ENCODE measurements at places on chromosomes 13 and 19. TPM values are rescaled to one million over a fixed set of nuclear protein-coding genes. Genes with fewer than 3 reads are reported as not detected.
A peak's percentile ranks its signal among the peaks of the same experiment; 100 is the strongest.

The PDX1 gene
- not detected for polyA plus RNA-seq

The ZNF285 gene
- polyA plus RNA-seq = 11.7 TPM

The CEBPG gene
- polyA plus RNA-seq = 20.0 TPM

The SHD gene
- polyA plus RNA-seq = 0.21 TPM

GRCh38 chr13:46145135-46145534, 36.8 kb downstream of the LCP1 start:
- H3K27me3 ChIP-seq = no peaks in the 10 kb centered on the region
- H3K27ac ChIP-seq = no peak overlapping the region
- no peak overlapping the region for H3K4me3 ChIP-seq
- H3K36me3 ChIP-seq = no peaks in the 10 kb centered on the region

DNA sequence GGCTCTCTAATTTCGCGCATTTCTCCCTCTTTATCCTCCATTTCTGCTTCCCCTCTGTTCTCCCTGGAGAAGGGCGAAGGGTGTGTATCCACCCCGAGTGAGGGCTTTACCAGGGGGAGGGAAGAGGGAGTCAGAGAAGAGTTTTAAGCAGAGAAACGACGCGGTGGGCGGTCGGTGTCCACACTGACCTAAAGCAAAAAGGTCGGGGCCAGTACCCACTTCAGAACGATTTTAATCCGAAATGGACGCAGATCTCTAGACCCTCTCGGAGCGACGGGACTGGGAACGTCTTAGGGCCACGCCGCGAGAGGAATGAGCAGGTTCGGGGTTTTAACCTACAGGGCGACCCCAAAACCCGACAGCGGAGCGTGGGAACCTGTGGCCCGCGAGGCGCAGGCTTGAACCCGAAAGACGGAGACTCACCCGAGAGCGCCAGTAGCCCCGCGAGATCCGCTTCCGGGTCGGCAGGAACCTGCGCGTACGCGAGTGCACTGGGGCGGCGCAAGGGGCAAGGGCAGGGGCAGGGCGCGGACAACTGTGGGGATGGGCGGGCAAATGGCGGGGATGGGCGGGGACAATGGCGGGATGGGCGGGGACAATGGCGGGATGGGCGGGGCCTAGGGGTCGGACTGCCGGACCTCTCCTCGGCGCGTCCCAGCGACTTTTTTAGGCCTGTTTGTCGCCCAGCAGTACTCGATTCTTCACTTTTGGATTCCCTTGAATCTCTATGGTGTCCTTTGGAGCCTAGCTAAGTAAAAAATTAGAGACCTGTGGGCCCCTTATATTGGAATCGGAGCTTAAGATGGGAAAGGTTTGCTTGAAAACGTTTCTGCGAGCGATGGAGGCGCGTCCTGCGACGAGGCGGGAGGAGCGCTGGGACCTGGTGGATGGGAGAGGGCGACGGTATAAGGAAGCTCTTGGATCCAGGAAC, at the start of gene ZNF677:
ZNF677 (minus strand) TSS at position 463 of the 931 bp plus-strand sequence. CDS start 3,323 bp downstream, outside the sequence.
- H3K36me3 ChIP-seq = no peaks in the 10 kb centered on the region
- no peaks in the 10 kb centered on the region for H3K4me1 ChIP-seq
- no peaks in the 10 kb centered on the region for H3K27me3 ChIP-seq
- H3K27ac ChIP-seq = peak within 1 kb of the TSS; percentile 54

- peak; percentile 72 for DNase-seq
- H3K27ac ChIP-seq = peak overlapping the region; percentile 83
- H3K4me1 ChIP-seq = no peaks in the 10 kb centered on the region
- H3K36me3 ChIP-seq = peaks cover under 1% of the 10 kb centered on the region
- H3K27me3 ChIP-seq = peaks cover 29% of the 10 kb centered on the region
Observed at GRCh38 chr19:752652-753517, 2.0 kb downstream of the MISP start.

- H3K36me3 ChIP-seq = no peaks in the 10 kb centered on the region
- no peak overlapping the region for H3K27ac ChIP-seq
- no peak for DNase-seq
- peaks cover 33% of the 10 kb centered on the region for H3K27me3 ChIP-seq
- H3K4me1 ChIP-seq = no peaks in the 10 kb centered on the region
Observed at GRCh38 chr13:24693862-24694471, 13.8 kb downstream of the ATP12A start.

GRCh38 chr19:1286487-1287353, 1.0 kb downstream of the EFNA2 start:
- DNase-seq = no peak
- no peak overlapping the region for H3K4me3 ChIP-seq
- H3K27me3 ChIP-seq = peaks cover 89% of the 10 kb centered on the region
- H3K36me3 ChIP-seq = no peaks in the 10 kb centered on the region
- H3K27ac ChIP-seq = no peak overlapping the region
- no peaks in the 10 kb centered on the region for H3K4me1 ChIP-seq

DNA sequence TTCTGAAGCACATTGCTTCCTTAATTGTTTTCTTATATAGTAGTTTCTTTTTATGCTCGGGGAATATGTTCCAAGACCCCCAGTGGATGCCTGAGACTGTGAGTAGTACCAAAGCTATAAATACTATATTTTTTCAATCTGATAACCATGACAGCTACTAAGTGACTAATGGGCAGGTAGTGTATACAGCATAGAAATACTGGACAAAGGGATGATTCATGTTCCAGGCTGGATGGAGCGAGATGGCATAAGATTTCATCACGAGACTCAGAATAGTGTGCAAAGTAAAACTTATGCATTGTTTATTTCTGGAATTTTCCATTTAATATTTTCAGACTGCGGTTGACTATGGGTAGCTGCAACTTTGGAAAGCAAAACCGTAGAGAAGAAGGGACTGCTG, 47.9 kb upstream of the OLFM4 start:
- no peaks in the 10 kb centered on the region for H3K4me1 ChIP-seq
- no peak for DNase-seq
- H3K27me3 ChIP-seq = no peaks in the 10 kb centered on the region

- no peak overlapping the region for H3K4me3 ChIP-seq
- no peak overlapping the region for H3K27ac ChIP-seq
- no peaks in the 10 kb centered on the region for H3K36me3 ChIP-seq
- no peaks in the 10 kb centered on the region for H3K27me3 ChIP-seq
- no peaks in the 10 kb centered on the region for H3K4me1 ChIP-seq
- DNase-seq = peak; percentile 83
Observed at GRCh38 chr13:25768838-25769237, 283.0 kb downstream of the SHISA2 start.

DNA sequence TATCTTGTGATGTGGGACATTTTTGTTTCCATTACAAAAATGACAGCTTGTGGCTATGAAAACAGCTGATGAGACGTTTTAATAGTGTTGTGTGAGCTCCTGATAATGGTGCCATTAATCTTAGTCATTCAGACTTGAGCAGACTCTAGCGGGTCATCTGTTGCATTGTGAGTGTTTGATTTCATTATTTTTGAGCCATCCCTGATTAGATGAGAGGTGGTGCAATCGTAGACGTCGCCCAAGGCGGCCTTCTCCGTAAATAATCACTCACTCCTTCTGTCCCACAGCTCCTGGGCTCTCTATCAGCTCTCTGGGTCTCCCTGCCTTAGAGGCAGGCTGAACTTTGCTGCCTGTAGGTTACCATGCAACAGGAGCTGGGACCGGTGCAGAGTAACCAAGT, 528.0 kb upstream of the SGCG start:
- H3K27me3 ChIP-seq = no peaks in the 10 kb centered on the region
- no peak overlapping the region for H3K4me3 ChIP-seq
- H3K27ac ChIP-seq = no peak overlapping the region
- no peaks in the 10 kb centered on the region for H3K4me1 ChIP-seq
- no peak for DNase-seq
- no peaks in the 10 kb centered on the region for H3K36me3 ChIP-seq

GRCh38 chr13:91459485-91459884, 61.1 kb downstream of the GPC5 start:
- H3K4me3 ChIP-seq = no peak overlapping the region
- DNase-seq = no peak
- no peaks in the 10 kb centered on the region for H3K36me3 ChIP-seq
- no peaks in the 10 kb centered on the region for H3K4me1 ChIP-seq

All from left lung (tissue), 14 donors.